Myocyte (in vitro differentiated cells): ENCODE measurements at places on chromosomes 1 and 21. TPM values are rescaled to one million over a fixed set of nuclear protein-coding genes. Genes with fewer than 3 reads are reported as not detected.

Gene ZNF593OS
- total RNA-seq: not detected in 2 replicates

Gene AIRE
- 9.7 and 21.4 TPM in 2 replicates for total RNA-seq

- no peak for DNase-seq
These were observed 66.1 kb upstream of the WNT4 start for GRCh38 chr1:22208973-22209378.

GRCh38 chr1:159867664-159868026 is 5.2 kb upstream of the VSIG8 start:
- DNase-seq: no peak

GRCh38 chr1:171432473-171432872 is 52.9 kb upstream of the PRRC2C start:
- no peak for DNase-seq

DNA sequence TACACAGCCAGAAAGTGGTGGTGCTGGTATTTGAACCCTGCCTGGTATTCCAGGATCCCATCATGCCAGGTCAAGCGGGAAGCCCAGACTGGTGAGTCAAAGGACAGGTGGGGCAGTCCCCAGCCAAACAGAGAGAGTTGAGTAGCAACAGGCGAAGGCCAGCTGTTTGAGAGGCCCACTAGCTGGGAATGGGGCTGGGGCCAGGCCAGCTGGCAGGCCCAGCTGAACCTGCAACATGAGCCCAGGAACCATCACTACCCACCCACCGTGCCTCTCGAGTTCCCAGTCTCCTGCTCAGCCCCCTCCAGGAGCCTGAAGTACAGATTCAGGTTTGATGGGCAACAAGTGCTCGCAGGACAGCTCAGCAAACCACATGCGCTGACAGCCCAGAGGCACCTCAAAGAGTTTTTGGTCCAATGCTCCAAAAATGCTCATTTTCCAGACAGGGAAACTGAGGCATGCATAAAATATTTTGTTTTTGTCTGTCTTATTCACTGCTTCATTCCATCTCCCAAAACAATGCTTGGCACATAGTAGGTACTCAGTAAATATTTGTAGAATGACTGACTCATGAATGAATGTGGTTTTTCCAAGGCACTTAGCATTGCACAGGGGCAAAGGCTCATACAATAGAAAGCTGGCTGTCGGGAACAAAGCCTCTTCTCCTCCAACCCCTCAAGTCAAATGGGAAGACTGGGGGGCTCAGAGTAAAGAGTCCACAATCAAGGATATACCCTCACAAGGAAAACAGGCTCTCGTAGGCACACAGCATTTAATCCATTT is 42.5 kb upstream of the CLIC4 start:
- peak; percentile 99 for DNase-seq

DNA sequence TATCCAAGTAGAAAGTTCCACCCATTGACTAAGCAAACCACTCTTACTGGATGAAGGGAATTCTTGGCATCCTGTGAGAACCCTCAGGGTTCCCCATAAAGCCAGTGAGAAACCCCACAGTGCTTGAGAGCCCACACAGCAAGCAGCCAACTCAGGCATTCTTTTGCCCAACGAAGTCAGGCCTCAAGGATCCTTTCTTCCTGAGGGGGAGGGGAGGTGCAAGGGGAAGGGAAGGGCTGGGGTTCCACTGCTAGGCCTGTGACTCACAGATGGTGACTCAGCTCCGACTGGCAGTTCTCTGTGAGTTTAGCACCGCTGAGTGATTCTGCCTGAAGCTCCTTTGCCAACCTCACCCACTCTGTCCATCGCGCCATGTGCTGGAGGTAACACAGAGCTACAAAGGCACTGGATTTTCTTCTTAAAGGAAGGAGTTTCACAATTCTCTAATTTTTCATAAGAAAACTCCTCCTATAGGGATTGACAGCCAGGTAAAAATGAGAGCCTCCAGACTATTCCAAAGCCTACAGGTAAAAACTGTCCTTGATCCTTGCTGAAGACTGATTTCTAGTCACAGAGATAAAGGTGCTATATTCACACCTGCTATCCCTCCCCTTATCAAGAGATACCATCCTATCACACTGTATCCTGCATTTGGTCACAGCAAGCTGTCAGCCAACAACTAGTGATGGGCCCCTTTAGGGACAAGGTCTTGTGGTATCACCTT is 4.8 kb downstream of the ENO1 start:
- DNase-seq: peak; percentile 98

GRCh38 chr21:43850728-43851295 is 14.2 kb upstream of the AGPAT3 start:
- DNase-seq: no peak
